Glomerular endothelial cell (primary cell): ENCODE measurements at places on chromosomes 11 and 22.

- DNase-seq: no peak
These were observed 721.7 kb downstream of the DLG2 start for GRCh38 chr11:84905411-84905810.

GRCh38 chr11:65792456-65792855 is 5.6 kb downstream of the OVOL1 start:
- no peak for DNase-seq

GRCh38 chr11:3855808-3856491 is 486 bp downstream of the STIM1 start:
- DNase-seq: no peak

DNA sequence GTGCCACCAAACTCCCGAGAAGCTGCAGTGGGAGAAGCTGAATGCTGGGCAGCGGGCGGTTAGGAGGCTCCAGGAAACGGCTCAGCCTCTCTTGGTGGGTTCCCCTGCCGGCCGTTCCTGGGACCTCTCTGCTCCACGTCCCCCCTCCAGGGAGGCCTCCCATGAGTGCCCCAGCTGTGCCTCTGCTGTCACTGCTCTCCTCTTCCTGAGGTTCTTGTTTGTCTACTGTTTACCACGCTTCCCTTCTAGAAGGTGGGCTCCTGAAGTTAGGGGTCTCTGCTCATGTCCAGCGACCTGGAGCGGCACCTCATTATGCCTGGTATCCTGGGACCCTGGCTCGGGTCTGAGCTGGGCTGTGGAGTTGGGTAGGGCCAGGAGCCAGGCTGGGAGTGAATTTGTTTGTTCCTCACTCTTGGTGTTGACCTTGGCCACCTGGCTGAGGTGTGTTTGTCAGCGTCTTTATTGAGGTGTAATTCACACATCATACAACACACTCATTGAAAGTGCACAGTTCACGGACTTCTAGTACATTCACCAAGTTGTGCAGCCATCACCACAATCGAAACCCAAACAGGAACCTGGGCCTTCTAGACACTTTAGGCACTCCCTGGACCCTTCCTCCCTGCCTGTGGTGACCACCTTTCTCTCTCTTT is 37.8 kb upstream of the GRAMD4 start:
- no peak for DNase-seq
